Melanocyte of skin (primary cell): ENCODE measurements at places on chromosomes 2 and 18. TPM values are rescaled to one million over a fixed set of nuclear protein-coding genes. Genes with fewer than 3 reads are reported as not detected.

Gene FOXD4L1
- 0.34 TPM in 1 of 2 replicates, not detected in the other for total RNA-seq

Gene MAP3K19
- not detected in 2 replicates for total RNA-seq

Gene NBEAL1
- 41.0 and 68.5 TPM in 2 replicates for total RNA-seq

Gene TRIM43
- total RNA-seq = not detected in 2 replicates

Gene UGT1A8
- total RNA-seq = not detected in 2 replicates

Gene ATF2
- total RNA-seq = 55.7 and 72.7 TPM in 2 replicates

Gene BZW1
- 395 and 455 TPM in 2 replicates for total RNA-seq

Gene ADAM23
- 5.5 and 18.5 TPM in 2 replicates for total RNA-seq

Gene DSC2
- not detected in 2 replicates for total RNA-seq

Gene ESPNL
- total RNA-seq = not detected in 2 replicates

Gene ASXL3
- total RNA-seq = not detected in 2 replicates

Gene DRC1
- 0.73 TPM in 1 of 2 replicates, not detected in the other for total RNA-seq
